GM12891 (cell line): ENCODE measurements at places on chromosomes 1 and 21.

- no peak for DNase-seq
These were observed 86.3 kb downstream of the GLIS1 start for GRCh38 chr1:53652441-53653199.

DNA sequence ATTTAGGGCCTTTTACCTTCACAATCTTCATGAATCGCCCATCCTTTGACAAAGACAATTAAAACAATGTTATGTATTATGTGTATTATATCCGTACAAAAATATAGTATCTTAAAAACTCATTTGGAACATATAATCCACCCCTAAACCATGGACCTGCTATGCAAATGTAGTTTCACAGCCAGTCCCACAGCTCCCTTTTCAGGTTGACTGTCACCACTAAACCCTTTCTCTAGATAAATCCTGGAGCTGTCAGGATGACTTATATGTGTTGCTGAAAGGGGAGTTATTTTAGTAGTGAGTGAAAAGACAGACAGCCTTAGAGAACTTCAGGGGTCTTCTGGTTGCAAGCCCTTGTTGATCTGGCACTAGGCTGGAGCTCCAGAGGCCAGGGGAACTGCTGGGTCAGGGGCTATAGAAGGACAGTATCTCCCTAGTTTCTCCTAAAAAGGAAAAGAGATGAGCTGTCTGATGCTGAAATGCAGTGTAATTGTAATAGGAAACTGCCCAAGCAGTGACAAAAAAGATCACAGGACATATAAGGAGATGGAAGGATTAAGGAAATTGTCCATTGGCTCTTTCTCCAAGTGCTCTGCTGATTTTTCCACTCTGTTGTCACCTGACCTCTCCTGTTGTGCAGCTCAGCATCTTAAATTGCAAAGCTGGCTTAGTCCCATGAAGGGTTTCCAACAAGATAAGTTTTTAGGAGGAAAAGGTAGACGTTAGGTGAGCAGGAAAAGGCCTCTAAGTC, 127.7 kb downstream of the S1PR1 start:
- DNase-seq, result no peak

DNA sequence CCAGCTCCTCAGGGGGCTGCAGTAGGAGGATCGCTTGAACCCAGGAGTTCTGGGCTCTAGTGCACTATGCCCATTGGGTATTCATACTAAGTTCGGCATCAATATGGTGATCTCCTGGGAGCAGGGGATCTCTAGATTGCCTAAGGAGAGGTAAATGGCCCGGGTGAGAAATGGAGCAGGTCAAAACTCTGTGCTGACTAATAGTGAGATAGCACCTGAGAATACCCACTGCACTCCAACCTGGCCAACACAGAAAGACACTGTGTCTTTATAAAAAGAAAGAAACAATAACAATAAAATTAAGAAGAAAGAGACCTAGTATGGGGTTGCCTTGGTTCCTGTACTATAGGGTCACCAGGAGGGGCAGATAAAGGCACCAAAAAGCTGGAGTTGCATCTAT, 13.7 kb upstream of the DUSP12 start:
- DNase-seq, result no peak

GRCh38 chr1:30335389-30335996, 387.9 kb downstream of the MATN1 start:
- no peak for DNase-seq

- DNase-seq, result no peak
These were observed 72.9 kb upstream of the CDC42BPA start for GRCh38 chr1:227391211-227391610.

GRCh38 chr1:50328552-50328951, 94.7 kb downstream of the DMRTA2 start:
- no peak for DNase-seq

- no peak for DNase-seq
These were observed 87.7 kb downstream of the SNX7 start for GRCh38 chr1:98749152-98749756.

GRCh38 chr1:183735069-183735860, 69.7 kb upstream of the RGL1 start:
- no peak for DNase-seq
